Lung (tissue), 17 donors: ENCODE measurements at places on chromosomes 13 and 19.

DNA sequence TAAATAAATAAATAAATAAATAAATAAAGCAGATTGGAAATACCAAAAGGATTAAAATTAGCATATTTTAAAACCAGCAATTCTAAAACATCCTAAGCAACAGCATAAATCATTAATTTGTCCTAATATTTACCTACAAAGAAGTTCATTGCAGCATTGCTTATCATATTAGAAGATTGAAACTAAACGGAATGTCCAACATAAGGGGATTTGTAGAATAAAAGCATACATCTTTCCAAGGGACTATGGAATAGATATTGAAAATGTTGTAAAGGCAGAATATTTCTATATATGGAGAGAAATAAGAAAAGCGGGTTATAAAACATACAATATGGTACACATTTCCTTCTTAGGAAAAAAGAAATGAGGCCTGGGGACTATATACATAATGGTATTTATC, 71.1 kb upstream of the RFC3 start:
- DNase-seq: no peak

DNA sequence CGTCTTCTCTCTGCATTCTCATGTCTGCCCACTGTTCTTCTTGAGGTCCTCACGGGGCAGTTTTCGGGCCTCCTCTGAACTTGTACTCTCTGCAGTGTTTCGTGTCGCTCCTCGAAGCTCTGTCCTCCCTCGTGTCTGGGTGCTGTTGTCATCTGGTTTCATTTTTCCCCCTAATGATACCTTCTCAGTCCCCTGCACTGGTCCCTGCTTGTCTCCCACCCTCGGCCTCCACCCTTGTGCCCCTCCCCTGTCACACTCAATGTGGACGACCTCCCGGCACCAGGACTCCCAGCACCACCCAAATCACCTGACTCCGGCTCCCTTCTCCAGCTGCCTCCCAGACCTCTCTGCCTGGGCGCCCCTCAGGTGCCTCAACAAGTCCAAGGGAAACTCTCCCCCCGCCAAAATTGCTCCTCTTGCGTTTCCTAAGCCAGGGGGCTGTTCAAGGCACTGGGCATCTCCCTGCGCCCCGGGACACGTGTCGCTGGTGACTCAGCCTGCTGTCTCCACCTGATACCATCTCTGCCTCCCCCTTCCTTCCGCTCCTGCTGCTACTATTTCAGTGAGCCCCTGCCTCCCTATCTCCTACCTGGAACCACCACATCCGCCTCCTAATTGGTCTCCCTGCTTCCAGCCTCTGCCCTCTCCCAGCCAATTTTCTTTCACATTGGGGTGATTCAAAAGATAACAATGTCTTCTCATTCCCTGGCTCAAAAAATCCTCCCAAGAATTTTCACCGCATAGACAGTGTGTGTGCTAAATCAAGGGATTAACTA, 49.5 kb downstream of the RFX2 start:
- DNase-seq: no peak

DNA sequence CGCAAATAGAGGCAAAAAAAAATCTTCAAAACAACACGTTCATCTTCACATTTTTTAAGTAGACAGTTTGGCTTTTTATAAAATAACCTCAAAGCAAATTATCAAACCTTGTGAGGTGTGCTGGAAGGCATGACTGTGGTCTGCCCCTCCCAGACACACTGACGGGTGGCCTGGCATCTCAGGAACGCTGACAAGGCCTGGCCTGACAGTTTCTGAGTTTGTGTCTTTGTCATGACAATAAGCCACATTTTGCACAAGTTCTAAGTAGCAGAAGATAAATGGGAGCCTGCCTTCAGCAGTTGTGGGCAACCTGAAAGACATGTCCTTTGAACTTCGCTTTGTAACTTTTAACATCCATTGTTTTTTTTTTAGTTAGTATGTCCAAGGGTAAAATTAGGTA, 38.5 kb downstream of the SOX21 start:
- no peak for DNase-seq

DNA sequence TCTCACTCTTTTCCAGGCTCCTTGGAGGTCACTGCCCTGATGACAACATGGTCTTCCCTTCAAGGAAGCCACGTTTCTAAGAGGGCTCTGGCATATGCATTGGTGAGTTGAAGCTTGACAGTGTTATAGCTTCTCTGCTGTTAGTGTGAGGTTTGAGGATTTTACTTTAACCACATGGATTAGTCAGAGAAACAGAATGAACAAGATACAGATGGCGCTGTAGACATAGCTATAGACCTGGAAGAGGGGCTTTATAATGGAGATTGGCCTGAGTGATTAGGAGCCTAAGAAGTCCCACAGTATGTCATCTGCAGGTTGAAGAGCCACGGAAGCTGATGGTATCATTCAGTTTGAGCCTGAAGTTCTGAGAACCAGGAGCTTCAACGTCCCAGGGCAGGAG, 18.4 kb upstream of the URI1 start:
- no peak for DNase-seq

DNA sequence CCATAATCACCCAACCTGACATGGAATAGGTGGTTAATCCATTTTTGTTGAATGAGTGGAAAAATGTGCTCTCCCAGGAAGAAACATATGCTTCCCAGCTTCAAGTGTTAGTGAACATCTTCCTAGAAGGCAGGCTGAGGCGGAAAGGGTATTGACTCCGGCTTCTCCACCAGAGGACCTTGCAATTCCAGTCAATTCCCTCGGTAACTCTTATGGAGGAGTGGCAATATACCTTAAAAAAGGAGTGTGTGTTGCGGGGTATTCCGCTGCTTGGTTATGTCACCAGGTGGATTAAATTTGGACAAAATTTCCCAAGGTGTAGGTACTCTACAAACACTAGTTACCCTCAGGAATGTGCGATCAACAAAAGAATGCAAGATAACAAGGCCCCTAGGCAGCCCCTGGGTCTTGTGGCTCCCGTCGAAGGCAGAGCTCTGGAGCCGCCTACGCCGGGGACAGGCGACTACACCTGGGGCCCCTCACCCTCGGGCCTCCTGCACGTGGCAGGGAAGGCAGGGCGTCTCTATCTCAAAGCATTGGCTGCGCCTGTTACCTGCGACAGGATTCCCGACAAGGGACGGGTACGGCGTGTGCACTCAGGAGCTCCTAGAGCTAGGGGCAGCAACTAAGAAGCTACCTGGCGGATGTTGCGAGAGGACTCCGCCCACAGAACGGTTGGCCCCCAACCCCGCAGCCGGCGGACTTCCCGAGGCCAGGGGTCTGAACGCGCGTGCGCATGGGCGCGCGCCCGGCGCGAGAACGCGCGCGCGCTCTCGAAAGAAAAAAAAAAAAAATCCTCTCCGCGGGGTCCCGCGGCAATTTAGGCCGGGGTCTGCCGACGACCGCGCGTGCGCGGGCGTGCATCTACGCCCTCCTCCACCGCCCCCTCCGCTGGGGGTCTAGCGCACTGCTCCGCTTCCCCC, at the start of gene WDR87:
Gene WDR87, minus strand, starts transcription at position 649 of the 923 bp plus-strand sequence. CDS start 8,355 bp downstream, outside the sequence.
- no peak for DNase-seq

- no peak for DNase-seq
Measured at GRCh38 chr19:48720251-48720612, 707 bp upstream of the MAMSTR start.
